Hepatic stellate cell (primary cell): ENCODE measurements at places on chromosomes 2 and 18.

- DNase-seq, result no peak
Observed at GRCh38 chr2:39516347-39517101, 79.4 kb upstream of the MAP4K3 start.

GRCh38 chr2:120885321-120885720 is 149.7 kb downstream of the GLI2 start:
- DNase-seq, result no peak

DNA sequence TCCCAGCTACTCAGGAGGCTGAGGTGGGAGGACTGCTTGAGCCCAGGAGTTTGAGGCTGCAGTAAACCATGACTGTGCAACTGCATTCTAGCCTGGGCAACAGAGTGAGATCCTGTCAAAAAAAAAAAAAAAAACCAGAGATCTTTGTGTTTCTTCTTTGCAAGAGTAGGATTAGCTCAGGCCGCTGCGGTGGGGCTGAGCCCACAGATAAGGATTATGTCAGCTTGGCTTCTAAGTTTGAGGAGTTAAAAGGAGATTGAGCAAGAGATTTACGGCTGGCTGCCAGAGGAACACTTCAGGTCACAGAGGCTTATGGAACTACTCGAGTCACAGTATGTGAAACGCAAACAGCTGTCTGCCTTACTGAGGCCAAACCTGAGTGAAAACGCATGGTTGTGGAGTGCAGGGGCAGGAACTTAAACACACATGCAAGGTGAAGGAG is 146.7 kb upstream of the L3MBTL4 start:
- DNase-seq, result no peak

DNA sequence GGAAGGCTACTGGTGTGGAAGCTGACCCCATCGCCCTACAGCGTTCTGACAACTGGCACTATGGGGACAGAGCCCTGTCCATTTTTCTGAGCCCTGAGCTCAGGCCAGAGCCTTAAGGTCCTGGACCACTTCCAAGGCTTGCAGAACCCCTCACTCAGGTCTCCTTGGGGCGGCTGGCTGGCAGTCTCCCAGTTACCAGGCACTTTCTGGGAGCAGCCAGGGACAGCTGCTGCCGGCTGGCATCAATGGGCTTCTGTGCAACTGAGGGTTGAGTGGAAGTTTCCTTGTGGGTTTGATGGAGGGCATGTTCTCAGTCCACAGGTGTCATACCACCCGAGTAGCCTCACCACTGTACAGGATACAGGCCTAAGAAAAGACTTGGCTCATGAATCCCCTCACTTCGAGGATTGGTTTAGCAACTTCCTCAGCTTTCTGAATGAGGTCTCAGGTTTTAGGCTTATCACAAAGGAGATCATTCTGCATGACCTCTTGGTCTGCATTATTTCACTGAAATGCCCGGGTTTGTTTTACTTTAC is 27.4 kb upstream of the WIPF1 start:
- no peak for DNase-seq

DNA sequence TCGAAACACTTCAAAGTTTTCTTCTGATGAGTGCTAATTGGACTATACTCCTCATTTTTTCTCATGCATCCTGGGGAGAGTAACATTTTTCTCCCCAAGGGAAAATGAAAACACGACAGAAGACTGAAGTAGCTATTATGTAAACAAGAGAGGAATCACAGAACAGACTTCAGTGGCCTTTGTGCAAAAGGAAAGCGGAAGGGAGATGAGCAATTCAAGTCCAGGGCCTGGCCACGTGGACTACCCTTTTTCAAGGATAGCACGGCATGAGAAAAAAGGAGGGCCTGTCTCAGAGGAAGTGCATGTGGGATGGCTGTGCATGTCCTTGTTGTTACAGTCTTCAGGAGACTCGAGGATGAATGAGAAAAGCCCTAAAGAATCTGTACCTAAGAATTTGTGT is 43.8 kb upstream of the KCNE4 start:
- peak; percentile 61 for DNase-seq

- no peak for DNase-seq
Observed at GRCh38 chr18:51137891-51138290, 59.6 kb downstream of the MEX3C start.

DNA sequence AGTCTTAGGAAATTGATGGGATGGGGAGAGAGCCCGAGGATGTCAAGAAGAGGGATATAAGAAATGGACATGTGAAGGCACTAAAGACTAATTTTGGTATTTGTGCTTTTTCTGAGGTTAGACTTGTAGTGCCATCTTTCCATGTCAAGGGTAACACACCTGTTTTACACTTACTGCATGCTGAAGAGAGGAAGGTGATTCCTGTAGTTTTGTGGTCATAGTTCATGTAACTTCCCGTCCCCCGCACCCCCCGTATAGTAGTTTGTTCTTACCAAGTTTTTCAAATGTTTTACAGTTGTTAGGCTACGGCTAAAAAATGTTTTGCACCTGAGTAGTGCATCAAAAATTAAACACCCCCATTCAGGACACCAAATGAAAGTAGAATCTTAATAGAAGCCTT is 73.8 kb downstream of the CLIP4 start:
- no peak for DNase-seq

- DNase-seq, result no peak
Observed at GRCh38 chr2:219056896-219057708, 3.6 kb downstream of the IHH start.
